ENCODE measurements at places on chromosomes 3 and 15.

- no peak for DNase-seq
Measured at GRCh38 chr3:10974131-10974530, 18.4 kb upstream of the SLC6A1 start.

GRCh38 chr3:172177046-172177445 lies 137.7 kb downstream of the FNDC3B start:
- no peak for DNase-seq

DNA sequence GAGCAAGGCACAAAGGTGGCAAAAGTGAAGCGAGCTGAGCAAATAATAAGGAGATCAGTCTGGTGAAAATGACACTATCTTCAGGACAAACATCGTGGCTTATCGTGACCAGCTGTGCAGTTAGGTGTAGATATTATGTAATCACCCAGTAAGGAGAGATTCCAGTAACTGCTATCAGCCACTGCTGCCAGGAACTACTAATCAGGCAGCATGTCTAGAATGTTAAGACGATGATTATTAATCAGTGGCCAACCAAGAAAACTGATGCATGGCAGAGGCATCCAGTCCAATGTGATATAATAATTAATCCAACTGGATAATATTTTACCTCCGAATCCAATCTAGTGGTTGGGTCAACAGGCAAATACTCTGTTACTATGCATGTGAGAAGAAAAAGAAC lies 252.7 kb upstream of the ZPLD1 start:
- DNase-seq, result no peak

- no peak for DNase-seq
Measured at GRCh38 chr3:187183903-187184302, 13.4 kb upstream of the RTP1 start.

DNA sequence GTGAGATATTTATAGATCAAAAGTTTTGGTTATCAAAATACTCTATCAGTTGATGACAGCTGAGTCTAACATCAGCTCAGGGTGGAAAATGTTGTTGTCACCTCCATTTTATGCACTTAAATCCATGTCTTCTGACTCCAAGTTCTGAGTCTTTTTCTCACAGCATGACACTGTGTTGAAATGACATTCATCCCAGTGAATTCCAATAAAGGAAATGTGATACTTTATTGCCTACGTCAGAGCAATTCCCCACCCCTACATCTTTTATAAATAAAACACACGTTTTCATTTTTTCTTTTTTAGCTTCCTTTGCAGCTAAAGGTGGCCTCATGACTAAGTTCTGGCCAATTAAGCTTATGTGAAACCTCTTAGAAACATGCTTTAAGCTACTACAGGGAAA lies 10.7 kb downstream of the DRD3 start:
- no peak for DNase-seq

DNA sequence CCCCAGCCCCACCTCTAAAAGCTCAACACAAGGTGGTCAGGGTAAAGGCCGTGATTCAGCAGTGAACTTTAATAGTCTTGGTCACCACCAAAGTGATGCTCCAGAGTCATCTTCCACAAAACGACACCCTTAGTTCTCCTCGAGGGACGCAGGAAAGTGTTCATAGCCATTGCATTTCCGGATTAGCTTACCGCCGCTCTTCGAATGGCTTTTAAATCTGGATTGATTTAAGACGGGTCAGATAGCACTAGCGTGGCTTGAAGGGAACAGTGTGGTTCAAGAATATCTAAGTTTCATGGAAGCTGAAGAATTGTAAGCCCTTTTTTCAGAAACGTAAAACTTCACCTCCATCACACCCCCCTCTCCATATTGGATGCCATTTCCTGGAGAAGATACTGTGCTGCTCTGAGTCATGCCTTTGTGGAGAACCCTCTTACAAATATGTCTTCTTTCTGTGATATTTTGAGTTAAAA lies 829 bp downstream of the RNF7 start:
- DNase-seq, result peak; percentile 18

- no peak for DNase-seq
Measured at GRCh38 chr3:142243134-142243533, 17.7 kb upstream of the GK5 start.

GRCh38 chr3:16362770-16363169 lies 97.8 kb downstream of the OXNAD1 start:
- DNase-seq, result no peak

DNA sequence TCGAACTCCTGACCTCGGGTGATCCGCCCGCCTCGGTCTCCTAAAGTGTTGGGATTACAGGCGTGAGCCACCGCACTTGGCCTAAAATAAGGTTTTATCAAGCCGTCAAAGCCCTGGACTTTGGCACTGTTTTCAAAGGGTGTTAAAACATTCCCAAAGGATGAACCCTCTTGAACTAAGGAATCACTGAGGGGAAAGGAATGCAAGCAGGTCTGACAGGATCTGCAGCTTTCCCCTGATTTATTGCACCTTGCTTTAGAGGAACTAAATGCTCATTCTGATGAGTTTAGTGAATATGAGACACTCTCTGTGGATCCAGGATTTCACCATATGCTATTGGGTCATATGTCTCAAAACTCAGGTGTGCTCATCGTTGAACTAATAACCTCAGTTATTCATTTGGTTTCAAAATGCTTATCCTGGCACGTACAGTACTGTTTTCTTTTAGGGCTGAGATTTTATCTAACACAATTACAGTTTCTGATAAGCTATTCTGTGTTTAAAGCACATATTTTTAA lies 63.0 kb upstream of the TSC22D2 start:
- no peak for DNase-seq

- no peak for DNase-seq
Measured at GRCh38 chr3:38125305-38126120, 11.4 kb downstream of the ACAA1 start.

DNA sequence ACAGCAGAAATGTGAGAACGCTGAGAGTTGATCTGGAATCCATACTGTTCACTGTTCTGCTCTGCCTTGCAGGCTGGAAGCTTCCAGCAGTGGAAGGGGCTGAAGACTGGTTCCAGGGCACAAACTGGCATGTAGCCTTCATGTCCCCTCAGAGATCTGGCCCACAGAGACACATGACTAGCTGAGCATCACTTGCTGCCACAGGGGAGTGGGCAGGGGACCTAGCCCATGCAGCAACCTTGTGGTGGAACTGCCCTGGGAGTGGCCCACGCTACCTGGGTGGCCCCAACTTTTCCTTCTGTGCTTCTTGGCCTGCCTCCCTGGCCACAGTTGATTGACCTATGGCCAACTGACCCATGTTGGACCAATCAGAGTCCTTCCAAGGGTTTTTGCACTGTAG lies 98.1 kb downstream of the TPRA1 start:
- no peak for DNase-seq

DNA sequence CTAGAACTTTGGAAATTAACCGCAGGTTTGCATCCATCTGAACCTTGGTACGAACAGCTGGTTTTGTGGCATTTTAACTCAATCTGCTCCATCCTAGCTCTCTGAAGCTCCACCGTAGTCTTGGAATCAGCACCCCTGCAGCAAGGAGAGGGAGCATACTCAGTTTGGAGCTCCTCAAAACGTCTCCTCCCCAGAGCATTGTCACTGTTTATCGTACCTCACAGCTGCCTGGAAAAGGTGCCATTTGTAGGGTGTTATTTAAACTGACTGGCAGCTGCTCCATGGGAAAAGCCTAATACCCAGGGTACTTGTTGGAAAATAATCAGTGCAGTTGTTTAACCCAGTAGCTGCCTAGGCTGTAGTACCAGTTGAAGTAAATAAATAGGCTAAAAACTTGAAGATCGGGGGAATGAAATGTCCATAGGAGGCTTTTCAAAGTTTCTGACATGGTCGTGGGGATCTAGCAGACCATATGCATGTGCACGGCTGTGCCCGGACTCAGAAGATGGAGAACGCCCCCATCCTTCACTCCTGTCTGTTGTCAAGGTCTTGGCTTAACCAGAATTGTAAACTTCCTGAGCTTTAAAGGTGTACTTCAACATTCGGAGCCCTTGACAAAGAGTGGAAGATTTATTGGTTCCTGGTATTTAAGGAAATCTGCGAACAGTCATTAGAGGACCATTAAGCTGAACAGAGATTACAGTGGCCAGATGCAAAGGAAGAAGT lies 43.9 kb downstream of the GHSR start:
- no peak for DNase-seq

GRCh38 chr15:85702321-85703101 lies 92.2 kb downstream of the KLHL25 start:
- no peak for DNase-seq

- DNase-seq, result no peak
Measured at GRCh38 chr15:98518823-98519561, 129.3 kb upstream of the IGF1R start.

DNA sequence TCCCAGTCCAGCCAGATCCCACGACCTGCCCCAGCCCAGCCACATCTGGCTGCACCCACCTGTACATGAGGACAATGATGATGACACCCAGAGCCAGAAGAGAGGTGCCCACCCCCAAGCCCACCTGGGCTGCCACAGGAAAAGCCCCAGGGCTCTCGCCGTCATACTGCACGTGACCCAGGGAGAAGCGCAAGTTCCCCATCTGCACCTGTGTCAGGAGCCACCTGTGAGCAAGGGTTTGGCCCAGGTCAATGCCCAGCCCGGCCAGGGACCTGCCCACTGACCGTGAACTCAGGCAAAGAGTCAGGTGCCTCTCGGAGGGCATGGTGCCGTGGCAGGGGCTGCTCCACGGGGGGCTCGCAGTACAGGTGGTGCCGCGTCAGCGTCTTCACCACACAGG lies 16.3 kb downstream of the PLXNB1 start:
- no peak for DNase-seq
